ENCODE measurements at places on chromosomes 11 and 22.

DNA sequence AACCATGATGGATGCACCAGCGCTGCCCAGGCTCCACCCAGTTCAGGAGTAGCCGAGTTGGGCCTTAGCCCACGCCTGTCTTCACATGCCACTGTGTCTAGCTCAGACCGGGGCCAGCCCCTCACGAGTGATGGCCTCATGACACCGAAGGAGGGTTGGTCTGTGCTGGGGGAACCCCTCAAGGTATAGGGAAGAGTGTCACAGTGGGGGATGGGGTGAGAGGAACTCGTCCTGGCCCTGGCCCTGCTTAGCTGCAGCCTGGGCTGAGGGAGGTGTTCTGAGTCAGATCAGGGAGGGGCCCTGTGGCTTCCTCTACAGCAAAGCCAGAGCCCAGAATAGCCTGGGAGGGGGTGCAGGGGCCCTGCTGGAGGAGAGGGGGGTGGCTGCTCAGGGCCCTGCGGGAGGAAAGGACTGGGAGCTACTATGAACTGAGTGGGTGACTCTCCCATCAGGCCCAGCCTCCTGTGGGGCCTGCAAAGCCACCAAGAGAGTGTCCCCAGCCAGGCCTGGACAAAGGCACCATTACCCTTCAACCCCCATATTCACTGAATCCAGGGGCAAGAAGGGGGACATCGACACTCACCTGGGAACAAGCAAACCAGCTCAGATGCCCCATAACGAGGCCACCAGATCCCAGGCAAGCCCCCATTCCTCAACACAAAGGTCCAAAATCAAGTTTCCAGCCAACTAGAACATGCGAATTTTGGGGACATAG, 41.2 kb downstream of the IGLL5 start:
- peak; percentile 38 for DNase-seq

- DNase-seq = no peak
Observed at GRCh38 chr11:37774441-37774840, 1176.4 kb upstream of the RAG2 start.

GRCh38 chr11:114039551-114039950, 20.0 kb upstream of the ZBTB16 start:
- no peak for DNase-seq

- no peak for DNase-seq
Observed at GRCh38 chr11:61092280-61092766, 10.0 kb upstream of the CD5 start.

GRCh38 chr11:119537306-119538253, 114.6 kb upstream of the THY1 start:
- peak; percentile 60 for DNase-seq

GRCh38 chr11:121917482-121917881, 198.5 kb downstream of the BLID start:
- DNase-seq = no peak

GRCh38 chr22:19802894-19803735, 42.5 kb downstream of the TBX1 start:
- no peak for DNase-seq

DNA sequence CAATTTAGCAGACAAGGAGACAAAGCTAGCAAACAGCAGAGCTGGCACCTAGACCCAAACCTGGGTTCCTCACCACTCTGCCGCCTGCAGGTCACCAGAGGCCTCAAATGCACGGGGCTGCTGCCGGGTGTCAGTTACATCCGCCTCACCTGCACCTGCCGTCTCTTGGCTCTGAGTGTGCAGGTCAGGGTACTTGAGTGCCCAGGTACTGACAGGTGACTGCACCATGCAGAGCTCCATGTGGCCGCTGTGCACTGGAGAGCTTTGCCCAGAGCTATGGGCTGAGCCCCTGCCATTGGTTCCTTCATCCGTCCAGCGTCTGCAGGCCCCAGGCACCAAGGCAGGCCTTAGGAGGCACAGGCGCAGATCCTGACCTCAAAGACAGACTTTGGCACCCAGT, 35.0 kb downstream of the PDGFB start:
- DNase-seq = no peak

- DNase-seq = no peak
Observed at GRCh38 chr11:45043755-45044475, 93.2 kb upstream of the TP53I11 start.

- DNase-seq = no peak
Observed at GRCh38 chr22:30357650-30358215, 926 bp downstream of the CCDC157 start.

Data from hematopoietic multipotent progenitor cell treated with erythropoietin and hydrocortisone succinate and interleukin-3 and kit ligand, for 8 days (in vitro differentiated cells).